ENCODE measurements at places on chromosomes 13 and 19.

DNA sequence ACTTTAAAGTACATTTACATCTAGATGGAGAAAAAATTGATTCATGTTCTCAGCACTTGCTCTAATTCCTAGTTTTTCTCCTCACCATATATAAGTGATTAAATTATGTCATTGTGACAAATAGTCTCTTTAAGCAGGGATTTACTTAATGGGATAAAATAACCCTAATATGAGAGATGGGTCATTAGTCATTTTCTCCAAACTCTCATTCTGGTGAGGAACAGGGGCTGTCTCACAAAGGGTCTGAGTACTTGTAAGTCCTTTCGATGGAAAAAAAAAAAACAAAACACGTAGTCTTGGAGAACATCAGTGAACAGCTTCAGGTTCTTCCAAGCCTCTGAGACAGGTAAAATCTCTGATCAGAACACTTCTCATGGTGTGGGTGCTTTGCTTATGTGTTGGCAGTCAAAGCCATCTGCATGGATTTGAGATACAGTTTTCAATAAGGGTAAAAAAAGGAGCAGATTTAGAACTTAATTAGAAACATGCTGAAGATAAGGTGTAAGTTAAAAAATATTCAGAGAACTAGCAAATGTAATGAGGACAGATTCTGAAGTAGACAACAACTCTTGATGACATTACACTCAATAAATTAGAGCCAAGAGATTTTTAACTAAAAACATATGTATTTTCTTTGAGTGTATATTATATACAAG, 1668.9 kb upstream of the MIR17HG start:
- no peak for DNase-seq

DNA sequence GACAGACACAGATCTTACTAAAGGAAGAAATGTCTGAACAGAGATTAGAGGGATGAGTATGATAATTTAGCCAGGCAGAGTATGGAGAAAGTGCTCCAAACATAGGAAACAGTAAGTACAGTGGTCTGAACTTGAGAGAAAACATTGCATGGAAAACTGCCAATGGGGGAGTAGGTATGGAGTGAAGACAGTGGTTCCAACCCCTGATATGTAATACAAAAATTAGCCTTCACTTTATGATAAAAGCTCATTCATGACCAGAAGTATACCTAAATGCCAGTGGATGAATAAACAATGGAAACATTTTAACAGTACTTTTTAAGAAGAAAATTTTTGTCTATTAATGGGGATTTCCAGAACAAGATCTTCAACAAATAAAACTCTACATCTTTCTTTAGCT, 334.0 kb downstream of the DIAPH3 start:
- no peak for DNase-seq

GRCh38 chr19:19515642-19516519, at the start of gene NDUFA13:
TSS of gene NDUFA13 (plus strand) at chr19:19516225. CDS start at chr19:19516239, 14 bp downstream.
- peak; percentile 94 for DNase-seq

GRCh38 chr13:76853481-76853880, 32.7 kb downstream of the KCTD12 start:
- no peak for DNase-seq

GRCh38 chr13:97934590-97934989, 18.9 kb upstream of the IPO5 start:
- no peak for DNase-seq

DNA sequence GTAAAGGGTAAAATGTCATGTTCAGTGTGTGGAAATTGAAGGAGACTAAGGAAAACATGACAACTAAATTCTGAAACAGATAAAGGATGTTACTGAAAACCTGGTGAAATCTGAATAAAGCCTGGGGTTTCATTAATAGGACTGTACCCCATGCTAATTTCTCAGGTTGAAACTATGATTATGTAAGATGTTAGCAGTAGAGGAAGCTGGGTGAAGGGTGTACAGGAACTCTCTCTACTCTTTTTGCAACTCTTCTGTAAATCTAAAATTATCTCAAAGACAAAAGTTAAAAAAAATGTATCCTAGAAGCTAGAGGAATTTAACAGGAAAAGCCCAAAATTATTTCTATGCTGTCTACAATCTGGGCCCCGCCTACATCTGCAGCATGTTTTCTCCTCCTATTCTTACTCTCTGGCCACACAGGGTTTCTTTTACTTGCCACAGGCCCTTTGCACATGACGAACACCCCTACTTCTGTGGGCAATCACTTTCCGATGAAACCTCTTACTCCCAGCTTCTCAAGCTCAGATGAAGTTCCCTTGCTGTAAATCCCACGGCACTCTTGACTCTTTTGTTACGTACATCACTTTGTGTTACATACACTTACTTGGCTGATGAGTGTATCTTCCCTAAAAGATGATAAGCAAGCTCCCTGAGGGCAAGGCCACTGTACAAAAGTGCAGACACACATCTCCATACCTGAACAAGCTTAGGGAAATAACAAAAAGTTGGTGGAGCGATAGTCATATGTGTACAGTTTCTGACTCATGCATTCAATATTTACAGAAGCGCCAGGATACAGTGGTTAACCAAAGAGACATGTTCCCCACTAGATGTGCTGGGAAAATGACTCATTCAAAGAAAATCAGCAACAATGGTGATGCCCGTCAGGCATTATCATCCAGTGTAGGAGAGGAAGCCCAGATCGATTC, 32.6 kb downstream of the RUBCNL start:
- DNase-seq, result peak; percentile 59

DNA sequence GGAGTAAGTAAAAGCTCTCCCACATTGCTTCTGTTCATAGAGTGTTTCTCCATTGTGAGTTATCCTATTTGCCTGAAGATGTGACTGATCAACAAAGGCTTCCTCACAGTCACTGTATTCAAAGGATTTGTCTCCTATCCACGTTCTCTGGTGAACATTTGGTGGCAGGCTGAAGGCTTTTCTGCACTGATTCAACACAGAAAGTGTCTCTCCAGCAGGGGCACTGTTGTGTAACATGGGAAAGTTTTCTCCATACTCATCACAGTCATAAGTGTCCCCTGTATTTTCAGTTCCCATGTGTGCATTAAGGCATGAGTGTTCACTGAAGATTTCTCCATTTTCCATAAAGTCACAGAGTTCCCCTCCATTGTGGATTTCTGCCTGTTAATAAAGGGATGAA, 17.6 kb downstream of the ZNF121 start:
- no peak for DNase-seq

DNA sequence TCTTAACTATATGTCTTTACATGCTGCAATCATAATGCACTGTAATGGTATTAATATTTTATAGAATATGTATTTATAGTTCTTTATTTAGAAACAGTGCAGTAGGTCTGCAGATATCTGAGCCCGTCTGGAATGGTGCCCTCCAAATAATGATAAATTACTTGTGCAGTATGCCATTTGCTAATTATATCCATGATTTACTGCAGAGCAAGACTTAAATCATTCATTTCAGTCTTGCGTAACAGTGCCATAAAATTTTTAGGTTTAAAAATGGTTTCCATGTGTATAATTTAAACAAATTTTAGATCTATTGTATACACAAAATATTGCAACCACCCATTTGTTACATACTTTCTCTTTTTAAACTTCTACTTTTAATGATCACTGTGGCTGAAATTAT, 175.1 kb downstream of the ZNF536 start:
- no peak for DNase-seq

DNA sequence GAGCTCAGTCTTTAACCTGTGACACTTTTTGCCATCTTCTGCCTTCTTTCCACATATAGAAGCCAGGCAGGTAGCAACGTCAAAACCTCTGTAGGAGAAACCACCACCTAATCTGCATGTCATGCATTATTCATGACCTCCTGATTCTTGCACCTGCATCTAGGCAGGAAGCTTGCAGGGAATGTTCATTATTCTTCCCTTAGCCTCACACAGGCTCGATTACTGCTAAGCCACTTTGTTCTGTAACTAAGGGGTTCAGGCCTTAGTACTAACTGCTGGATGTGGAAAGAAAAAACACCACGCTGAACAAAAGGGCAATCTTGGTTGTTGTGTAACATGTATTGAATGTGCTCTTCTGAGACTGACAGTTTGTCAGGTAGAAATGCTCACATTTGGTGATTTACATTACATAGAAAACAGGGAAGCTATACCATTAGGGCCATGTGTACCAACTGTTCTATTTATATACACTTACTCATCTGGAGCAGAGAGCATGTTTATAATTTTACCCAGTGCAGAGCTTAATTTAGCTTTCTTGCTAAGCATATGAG, 366.9 kb downstream of the KLF12 start:
- DNase-seq, result no peak

DNA sequence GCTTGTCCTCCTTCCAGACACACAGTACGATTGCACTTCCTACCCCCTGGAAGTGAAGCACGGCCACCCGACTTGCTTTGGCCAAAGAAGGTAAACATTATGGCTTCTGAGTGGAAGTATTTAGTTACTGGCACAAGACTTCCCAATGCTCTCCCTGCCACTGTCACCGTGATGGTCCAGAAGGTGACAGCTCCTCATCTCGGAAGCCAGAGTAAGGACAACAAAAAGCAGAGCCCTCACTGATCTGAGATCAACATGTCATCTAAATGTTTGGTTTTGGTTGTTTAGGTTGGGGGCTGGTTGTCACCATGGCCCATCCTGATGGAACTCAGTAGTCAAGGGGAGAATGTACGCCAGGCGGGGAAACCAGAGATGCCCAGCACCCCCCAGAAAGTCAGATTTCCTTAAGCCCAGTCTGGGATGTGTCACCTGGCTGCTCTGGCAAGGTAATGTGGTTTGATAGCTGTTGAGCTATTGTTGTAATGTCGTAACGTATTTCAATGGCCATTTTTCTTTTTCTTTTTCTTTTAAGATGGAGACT, 170.1 kb upstream of the ZNF536 start:
- DNase-seq, result no peak

- no peak for DNase-seq
These were observed 6.3 kb upstream of the ZSWIM4 start for GRCh38 chr19:13788991-13789390.

GRCh38 chr19:42122691-42123607, 9.3 kb downstream of the POU2F2 start:
- no peak for DNase-seq

DNA sequence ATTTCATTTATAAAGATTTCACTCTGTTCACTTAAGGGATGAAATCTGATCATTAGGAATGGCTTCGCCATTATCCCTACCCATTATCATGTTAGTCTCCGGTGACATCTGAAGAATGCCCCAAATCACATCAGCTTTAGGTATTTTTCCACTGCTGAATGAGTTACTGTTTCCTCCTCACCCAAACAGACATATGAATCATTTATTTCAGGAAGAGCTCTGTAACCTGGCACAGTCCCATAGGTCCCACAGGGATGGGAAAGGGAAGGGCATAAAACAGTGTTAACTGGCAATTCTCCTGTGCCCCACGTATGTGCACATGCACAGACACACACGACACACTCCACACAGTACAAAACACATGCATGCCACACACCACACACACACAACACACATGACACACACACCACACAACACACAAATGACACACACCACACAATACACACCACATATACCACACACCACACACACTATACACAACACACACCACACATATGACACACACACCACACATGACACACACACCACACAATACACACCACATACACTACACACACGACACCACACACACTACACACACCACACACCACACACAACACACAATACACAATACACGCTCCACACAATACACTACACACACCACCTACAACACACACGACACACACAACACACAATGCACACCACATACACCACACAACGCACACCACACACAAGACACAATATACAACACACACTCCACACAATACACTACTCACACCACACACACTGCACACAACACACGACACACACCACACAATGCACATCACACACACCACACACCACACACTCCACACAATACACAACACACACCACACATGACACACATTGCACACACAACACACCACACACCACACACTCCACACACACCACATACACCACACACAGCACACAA, 15.4 kb downstream of the TMEM255B start:
- DNase-seq, result peak; percentile 48

DNA sequence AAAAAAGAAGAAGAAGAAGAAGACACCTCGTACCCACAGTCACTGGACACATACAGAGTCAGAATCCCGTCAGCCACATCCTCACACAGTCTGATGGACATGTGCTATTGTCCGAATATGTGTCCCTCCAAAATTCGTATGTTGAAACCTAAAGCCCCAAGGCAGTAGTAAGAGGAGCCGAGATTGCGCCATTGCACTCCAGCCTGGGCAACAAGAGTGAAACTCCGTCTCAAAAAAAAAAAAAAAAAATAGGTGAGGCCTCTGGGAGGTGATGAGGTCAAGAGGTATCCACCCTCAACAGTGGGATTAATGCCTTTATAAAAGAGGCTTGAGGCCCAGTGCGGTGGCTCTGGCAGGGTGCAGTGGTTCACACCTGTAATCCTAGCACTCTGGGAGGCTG, 2.6 kb upstream of the DENND1C start:
- no peak for DNase-seq

DNA sequence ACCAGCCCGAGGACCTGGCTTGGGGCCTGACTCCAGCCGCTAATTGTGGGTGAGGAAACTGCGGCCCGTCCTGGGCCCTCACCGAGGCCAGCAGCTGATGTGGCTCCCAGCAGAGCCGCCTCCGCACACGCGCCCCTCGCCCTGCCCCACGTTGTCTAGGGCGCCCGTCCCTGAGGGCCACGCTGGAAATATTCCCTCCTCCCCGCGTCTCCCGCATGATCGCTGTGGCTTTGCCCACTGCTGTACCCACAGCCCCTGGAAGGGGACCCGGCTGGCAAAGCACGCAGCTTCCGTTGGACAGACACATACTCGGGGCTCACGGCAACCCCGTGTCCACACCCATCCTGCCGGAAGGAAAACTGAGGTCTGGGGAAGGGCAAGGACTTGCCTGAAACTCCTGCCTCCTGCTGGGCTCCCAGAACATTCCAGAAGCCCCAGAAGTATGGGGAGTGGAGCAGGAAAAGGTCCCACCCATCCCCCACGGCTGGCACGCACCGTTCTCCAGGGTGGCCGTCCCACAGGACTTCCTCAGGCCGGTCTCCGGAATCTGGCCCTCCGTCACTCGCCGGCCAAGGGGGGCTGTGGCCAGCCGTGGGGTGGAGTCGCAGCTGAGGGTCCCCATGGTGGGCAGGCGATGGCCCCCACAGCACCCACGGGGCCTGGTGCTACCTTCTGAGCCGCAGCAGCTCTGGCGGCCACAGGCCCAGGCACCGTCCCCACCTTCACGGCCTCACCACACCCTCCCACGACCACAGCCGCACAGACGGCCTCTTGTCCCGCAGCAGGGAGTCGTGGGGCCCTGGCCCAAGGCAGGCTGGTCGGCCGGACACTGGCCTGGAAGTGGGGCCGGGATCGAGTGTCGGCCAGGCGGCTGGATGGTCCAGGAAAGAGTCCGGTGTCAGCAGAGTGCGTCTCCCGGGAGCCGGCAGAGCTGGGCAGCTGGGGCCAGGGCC, 13.6 kb upstream of the SHC2 start:
- DNase-seq, result no peak

GRCh38 chr13:24228852-24229458, 68.4 kb downstream of the SPATA13 start:
- DNase-seq, result peak; percentile 22

- no peak for DNase-seq
These were observed 63.5 kb upstream of the MYCBP2 start for GRCh38 chr13:77390391-77390790.

- DNase-seq, result no peak
These were observed 153.1 kb downstream of the KDM4B start for GRCh38 chr19:5122121-5122400.
